ENCODE measurements at places on chromosomes 3 and 15.
A peak's percentile ranks its signal among the peaks of the same experiment; 100 is the strongest.

DNA sequence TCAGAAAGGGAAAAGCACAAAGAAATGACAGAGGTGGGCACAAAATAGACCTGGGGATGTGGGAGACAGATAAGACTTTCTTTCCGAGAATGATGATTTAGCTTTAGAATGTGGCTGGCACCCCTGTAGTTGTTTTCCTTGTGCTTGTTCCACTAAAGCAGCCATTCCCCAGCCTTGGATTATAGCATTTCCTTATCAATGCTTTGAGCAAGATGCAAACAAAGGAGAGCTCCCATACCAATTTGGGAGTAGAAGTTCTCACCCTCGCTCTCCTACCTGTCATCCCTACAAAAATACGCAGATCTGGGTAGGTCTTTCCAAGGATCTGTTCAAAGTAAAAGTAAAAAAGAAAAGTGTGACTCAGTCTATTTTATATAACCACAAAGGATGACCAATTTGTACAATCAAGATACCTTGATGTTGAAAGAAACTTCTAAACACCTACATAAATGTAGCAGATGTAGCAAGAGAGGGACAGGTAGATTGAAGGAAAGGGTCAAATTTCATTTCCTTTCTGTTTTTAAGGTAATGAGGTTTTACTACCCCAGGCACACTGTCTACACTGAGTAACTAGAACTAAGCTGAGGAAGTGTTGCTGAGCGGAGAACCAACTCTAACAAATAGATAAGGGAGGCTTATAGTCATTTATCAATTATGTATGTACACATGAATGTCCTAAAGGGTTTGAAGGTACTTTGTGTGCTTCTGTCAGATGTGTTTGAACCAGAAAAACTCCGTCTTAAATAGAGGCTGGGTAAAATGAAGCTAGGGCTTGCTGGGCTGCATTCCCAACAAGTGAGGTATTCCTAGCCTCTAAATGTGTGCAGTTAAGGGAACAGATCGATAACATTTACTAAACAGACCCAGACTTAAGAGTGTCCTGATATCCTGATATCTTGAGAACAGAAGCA lies 91.1 kb upstream of the LRRN1 start:
- DNase-seq: no peak

DNA sequence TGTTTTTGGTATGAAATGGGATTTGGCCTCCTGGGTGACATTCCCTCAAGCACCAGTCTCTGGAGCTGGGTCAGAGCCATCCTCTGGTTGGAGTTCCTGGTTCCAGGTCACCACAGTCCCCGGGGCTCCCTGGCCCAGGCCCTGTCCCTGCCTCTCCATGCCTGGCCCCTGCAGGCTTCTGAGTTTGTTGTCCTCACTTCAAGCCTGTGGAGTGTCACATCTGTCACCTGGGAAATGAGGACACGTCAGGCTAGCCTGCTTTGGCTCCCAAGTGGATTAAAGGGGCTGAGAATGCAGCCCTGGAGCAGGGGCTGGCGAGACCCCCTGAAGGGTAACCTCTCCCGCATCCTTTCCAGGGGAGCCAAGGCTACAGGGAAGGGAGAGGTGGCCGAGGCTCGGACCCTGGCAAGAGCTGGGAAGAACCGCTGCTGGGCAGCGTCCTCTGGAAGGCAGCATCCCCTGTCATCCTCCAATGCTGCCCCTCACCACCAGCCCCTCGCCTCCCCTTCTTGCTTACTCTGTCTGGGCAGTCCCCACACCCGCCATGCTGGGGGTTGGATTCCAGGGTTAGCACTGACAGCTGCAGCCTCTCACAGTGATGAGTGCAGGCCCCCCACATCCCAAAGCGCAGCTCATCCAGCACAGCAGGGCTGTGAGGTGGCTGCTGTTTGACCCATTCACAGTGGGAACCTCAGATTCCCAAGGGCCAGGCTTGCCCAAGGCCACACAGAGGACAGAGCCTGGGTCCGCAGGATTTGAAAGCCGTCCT lies 75.5 kb upstream of the IQSEC1 start:
- no peak for DNase-seq

- DNase-seq: no peak
Observed at GRCh38 chr3:160253298-160253697, 28.1 kb downstream of the C3orf80 start.

GRCh38 chr3:146164071-146164470 lies 3.1 kb upstream of the PLOD2 start:
- no peak for DNase-seq

- no peak for DNase-seq
Observed at GRCh38 chr3:65343736-65344135, 655.9 kb upstream of the ADAMTS9 start.

DNA sequence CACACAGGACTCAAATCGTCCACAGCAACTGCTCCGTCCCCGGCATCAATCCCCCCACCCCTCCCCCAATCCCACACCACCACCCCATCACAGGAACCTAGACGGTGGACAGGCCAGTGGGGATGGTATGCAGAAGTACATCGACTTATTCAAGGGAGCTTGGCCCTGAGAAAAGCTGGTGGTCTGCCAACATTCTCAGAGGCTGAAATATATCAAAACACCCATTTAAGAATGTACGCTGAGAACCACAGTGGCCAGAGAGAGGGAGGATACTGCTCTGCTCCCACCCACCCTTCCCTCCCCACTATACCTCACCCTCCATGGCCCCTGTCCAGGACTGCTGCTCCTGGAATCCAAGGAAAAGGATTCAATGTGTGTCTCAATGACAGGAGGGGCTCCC lies 12.4 kb upstream of the USP3 start:
- no peak for DNase-seq

DNA sequence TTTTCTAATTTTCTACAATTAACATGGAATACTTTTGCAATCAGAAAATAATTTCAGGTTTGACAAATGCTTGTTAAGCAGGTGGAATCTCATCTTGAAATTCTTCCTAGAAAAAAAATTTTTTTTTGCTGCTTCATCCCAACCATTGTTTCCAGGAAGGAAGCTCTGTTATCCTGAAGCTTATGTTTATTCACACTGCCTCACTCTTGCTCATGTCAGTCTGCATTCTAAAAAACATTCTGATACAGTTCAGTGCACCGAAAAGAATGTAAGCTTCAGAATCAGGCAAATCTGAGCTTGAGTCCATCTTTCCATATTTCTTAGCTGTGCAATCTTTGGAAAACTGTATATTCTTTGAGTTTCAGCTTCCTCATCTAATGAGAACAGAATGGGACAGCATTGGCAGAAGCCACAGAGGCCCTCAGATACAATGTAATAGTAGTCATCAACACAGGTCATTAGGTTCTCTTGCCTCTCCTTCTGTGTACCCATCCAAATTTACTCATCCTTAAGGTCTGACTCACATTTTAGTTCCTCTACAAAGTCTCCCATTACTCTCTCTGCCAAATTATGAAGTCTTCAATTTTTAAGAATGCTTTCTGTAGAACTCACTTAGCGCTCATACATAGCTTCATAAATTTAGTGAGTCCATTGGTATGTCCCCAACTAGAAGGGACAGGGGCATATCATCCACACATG lies 881.8 kb upstream of the NR2F2 start:
- no peak for DNase-seq

DNA sequence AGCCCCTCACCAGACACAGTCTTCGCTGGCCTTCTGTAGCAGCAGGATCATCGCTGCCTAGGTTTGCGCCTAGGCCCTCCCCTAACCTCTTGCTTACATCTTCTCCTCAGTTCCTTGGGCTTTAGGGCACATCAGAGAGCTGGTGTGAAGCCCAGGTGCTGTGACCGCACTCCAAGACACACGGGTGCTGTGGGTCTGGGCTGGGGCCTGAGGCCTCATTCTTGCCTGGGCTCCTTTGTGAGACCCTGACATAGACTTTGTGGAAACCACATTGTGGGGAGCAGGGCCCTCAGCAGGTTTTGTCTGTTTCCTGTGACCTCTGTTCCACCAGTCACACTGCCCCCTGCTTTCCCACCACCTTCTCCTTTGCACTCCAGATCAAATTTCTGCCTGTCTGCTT lies 8.0 kb downstream of the AMIGO3 start:
- no peak for DNase-seq

GRCh38 chr3:195746346-195746745 lies 25.6 kb downstream of the MUC20 start:
- no peak for DNase-seq

GRCh38 chr15:60651101-60651500 lies 172.2 kb upstream of the ICE2 start:
- no peak for DNase-seq

- no peak for DNase-seq
Observed at GRCh38 chr3:107216711-107217110, 160.5 kb upstream of the CCDC54 start.

GRCh38 chr15:39404767-39405181 lies 176.1 kb upstream of the THBS1 start:
- DNase-seq: peak; percentile 87

DNA sequence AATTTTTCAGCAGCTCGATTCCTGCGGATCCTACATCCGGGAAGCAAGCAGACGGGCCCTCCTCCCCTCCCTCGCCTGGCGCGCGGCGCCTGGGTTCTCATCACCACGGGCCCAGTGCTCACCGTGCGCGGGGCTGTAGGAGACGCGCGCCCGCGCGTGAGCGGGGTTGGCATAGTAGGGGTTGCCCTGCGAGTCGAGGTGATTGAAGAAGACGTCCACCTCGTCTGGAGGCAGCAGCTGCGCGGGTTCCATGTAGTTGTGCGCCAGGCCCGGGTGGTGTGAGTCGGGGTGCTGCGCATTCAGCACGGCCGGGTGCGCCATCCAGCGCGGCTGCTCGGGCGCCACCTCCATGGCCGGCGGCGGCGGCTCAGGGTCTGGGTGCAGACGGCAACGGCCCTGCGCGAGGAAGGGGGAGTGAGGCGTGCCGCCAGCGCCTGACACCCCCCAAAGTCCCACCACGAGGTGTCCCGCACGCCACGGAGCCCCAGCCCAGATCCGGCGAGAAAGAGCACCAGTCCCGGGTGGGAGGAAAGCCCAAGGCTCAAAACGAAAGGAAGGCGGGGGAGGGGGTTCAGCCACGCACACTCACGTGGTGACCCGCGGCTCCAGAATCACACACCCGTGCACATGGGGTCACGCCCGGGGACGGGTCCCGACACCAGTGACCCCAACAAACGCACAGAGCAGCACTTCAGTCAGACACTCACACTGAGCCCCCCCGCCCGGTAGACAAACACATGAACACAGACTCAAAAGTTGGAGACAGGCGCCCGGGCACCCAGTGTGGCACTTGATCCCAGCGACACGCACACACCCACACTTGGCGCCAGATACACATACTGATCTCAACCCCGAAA lies 6.1 kb downstream of the GATA2 start:
- no peak for DNase-seq

DNA sequence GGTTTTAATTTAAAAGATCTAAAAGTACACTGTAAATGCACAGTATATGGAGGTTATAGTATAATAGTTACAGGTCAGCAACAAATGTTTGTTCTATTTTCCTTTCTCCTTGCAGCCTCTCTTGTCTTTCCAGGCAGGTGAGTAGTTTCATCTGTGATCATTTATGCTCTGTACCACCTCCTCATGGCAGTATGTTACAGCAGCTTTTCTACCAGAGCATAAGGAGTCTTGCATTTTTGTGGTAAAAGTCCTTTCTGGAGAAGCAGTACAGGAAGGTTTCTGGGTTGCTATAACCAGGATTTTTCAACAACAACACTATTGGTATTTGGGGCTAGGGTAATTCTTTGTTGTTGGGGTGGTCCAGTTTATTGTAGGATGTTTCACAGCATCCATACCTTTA lies 59.5 kb downstream of the ZNF609 start:
- no peak for DNase-seq

- DNase-seq: no peak
Observed at GRCh38 chr15:28990390-28990789, 104.6 kb downstream of the APBA2 start.

DNA sequence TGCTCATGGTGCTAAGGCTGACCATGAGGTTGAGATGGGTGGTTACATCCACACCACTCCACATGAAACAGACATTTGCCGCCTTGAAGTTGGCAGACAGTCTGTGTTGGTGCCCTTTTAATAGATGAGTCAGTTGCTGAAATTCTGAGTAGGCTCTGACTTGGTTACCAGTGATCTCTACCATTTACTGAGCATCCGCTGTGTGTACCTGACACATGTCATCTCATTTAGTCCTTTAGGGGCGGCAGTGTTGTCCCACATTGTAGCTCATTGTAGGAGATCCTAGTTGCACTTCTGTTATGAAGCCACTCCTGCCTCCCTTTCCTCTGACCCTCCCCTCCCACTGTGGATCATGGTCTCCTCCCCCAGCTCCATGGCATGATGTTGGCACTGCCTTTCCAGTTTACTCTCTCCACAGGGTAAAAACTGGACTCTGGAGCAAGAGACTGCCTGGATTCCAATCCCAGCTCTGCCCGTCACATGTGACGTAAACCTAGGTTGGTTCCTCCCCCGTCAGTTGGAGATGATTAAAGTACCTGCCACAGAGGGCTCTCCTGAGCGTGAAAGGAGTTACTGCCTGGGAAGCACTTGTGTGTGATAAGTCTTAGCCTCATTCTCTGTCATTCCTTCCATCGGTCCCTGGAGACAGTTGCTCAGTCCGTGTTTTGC lies 21.6 kb downstream of the SLCO3A1 start:
- no peak for DNase-seq

DNA sequence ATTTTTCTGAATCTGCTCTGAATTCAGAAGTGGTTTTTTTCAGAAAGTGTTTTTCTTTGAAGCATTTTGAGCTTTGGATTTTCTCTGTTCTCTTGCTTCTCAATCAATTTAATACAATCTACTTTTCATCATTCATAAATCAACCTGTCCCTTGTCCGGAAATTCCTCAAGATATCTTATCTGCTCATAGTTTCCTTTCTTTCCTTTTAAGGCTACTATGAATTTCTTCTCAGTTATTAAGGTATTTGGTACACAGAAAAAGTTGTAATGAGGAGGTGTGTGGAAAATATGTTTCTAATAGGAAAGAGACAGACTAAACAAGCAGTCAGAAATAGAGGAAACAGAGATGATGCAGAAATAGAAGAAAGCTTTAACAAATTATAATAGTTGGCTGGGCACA lies 14.4 kb downstream of the CGGBP1 start:
- DNase-seq: no peak

- DNase-seq: peak; percentile 0
Observed at GRCh38 chr3:106688464-106688863, 688.8 kb upstream of the CCDC54 start.

GRCh38 chr3:100005665-100006393 lies 108.5 kb downstream of the FILIP1L start:
- DNase-seq: no peak

GRCh38 chr3:49629866-49630265 lies 44.3 kb upstream of the APEH start:
- DNase-seq: no peak
